Cortex of kidney (tissue), 1 donor: ENCODE measurements at places on chromosomes 1 and 21.

GRCh38 chr1:160328184-160328583, 14.9 kb downstream of the COPA start:
- DNase-seq, result no peak

DNA sequence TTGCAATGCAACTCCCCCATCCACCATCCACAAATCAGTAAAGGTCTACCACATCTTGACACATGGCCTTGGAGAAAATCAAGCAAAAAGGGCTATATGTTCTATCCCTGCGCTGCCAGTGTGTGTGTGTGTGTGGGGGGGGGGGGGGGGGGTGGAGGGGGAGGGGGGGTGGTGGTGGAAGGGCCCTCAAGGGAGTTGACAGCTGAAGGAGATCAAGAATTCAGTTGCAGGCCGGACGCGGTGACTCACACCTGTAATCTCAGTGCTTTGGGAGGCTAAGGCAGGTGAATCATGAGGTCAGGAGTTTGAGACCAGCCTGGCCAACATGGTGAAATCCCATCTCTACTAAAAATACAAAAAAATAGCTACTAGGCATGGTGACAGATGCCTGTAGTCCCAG, 37.6 kb upstream of the CLIC4 start:
- DNase-seq, result no peak

- DNase-seq, result no peak
Measured at GRCh38 chr1:111442457-111442856, 6.6 kb downstream of the WDR77 start.

DNA sequence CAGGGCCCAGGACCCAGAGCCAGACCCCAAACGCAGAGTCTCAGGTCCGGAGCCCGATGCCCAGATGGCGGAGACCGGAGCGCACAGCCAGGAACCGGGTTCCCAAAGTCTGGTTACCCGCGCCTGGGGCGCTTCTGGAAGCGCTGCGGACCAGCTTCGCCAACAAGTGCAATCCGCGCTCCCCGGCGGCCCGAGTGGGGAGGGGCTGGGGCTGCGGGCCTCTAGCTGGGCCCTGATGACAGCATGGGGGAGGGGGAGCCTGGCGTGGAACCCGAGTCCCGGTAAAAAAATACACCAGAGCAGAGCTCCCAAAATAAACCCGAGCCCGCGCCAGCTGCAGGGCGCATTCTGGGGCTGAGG, 494 bp downstream of the NT5C1A start:
- DNase-seq, result no peak

GRCh38 chr1:40954626-40955025, 24.9 kb upstream of the CTPS1 start:
- no peak for DNase-seq

GRCh38 chr1:206680279-206680678, 4.4 kb upstream of the MAPKAPK2 start:
- no peak for DNase-seq

DNA sequence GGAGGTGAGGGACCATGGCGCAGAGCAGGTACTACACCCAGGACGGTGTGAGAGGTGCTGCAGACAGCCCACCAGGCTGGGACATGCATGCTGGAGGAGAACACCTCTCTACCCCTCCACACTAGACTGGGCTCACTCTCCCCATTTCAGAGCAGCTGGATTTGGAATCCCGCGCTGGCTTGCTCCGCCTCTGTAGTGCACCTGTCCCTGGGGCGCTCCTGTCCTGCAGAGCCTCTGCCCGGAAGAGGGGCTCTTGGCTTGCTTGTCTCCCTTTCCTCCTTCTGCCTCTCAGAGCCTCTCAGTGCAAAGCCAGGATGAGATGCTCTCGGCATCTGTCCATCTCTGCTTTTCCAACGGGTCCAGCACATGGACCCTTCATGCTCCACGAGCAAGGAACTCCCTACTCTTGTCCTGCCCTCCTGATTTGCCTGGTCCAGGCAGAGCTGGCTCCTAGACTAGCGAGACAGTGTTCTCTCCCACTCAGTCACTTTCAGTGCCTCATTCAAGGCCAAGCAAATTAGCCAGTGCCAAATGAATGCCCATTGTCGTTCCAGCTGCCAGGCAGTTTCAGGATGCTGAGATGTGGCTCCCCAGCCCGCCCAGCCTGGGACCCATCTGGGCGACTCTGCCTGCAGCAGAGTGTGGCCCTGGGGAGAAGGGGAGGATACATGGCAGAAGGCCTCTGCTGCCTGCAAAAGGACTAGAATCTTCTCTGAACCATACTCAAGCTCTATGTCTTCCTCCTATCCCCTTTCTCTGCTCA, 33.7 kb downstream of the CDCA8 start:
- DNase-seq, result no peak

DNA sequence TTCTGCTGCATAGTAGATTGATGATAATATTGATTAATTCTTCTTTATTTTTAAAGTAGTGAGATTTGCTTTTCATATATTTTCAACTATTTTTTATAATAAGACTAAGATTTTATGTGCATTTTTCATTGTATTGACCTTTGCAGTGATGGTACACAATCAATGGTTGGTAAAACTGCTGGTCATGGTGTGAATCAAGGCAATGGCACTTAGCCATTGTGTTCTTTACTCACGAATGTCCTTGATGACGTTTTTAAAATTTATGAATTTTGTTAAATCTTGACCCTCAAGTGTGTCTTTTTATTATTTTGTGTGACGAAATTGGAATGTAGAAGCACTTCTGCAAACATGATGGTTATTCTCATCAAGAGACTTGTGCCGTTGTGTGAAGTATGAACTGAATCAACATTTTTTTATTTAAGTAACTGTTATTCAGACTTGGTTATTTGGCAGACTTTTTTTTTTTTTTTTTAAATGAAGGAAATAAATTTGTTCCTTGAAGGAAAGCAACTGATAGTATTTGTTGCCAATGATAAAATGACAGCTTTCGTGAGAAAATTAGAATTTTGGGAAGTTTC, 22.6 kb downstream of the CDC73 start:
- DNase-seq, result no peak

- DNase-seq, result no peak
Measured at GRCh38 chr1:116877141-116877818, 32.4 kb upstream of the PTGFRN start.

- DNase-seq, result no peak
Measured at GRCh38 chr1:85146972-85147359, 53.9 kb downstream of the SYDE2 start.

DNA sequence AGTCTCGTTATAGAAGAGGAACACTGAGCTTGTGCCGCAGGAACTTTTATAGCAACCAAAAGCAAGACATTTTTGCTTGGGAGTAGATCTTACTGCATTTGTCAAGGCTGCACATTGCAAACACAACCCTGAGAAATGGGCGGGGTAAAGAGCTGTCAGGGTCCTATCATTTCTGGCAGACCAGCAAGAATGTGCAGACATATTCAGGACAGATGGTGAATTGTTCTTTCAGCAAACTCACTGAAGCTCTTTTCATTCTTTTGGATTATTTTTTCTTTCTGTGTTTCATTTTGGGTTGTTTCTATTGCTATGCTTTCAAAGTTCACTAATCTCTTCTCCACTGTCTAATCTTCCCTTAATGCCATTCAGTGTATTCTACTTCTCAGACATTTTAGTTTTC, 5.1 kb upstream of the ACTN2 start:
- no peak for DNase-seq

- DNase-seq, result no peak
Measured at GRCh38 chr1:53766831-53767405, 28.0 kb upstream of the GLIS1 start.

DNA sequence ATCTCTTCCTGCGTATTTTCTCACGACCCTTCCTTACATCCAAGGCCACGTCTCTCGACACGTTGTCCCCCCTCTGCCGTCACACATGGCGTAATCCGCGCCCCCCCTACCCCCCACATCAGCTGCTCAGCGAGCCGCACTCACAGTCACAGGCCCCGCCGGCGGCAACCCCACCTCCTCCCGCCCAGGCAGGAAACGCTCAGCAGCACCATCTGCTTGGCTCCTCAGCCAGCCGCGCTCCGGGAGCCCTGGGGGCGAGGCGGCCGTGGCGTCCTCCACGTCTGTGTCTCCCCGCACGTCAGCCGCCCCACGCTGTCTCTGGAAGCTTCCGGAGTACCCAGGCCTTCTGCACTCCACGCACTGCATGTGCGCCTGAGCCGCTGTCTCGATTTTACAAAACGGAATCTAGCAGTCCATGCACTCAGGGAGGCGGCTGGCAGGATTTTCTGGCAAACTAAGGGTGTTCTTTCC, 64.6 kb downstream of the SIK1 start:
- no peak for DNase-seq

GRCh38 chr1:29123053-29123886, 433 bp downstream of the TMEM200B start:
- DNase-seq, result no peak

DNA sequence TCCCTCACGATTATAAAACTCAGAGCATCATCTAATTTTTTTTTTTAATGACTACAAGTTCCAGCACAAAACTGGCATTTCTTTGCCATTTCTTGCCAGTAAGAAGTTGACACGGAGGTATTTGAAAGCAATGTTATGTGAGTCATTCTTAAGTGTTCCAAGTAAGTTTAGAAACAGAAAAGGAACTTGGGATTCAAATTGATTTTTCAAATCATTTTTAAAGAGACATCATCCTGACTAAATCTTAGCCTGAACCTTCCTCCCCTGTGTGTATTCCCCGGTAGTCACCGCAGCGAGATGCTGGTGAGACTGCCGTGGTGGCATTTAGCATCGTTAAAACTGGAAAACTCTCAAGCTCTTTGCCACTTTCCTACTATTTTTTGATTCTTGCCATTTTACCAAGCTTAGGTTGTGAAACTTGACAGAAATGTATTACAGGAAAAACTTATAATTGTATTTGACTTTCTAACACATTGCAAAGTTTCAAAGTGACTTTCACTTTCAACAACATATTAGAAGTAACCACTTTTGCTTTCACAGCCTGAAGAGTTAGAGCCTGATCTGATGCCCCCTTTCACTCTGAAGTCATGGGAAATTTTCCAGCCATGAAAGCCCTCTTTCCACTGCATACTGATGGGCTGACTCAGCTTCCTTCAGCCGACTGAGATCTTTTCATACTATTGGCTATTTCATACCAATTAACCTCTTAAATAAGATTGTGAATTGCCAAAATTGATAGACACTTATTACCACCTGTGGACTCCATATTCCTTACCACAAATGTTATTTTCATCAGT, 61.4 kb downstream of the OLFML2B start:
- no peak for DNase-seq

DNA sequence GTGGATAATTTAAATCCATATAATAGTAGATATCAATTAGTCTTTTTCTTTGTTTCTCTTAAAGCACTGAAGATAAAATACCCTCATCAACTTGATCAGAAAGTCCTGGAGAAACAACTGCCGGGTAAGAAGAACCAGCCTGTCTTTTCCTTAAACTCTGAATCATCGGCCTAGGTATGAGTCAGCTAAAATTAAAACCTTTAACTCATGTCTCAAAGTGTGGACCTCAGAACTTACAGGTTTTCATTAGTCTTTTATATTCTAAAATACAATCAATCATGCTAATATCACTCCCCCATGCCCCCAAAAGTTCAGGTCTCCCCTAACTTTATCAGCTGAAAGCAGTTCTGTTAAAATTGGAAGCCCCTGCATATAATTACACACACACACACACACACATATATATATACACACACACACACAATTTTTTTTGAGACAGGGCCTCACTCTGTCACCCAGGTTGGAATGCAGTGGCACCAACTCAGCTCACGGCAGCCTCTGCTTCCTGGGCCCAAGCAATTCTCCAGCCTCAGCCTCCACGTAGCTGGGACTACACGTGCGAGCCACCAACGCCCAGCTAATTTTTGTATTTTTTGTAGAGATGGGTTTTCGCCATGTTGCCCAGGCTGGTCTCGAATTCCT, 61.3 kb downstream of the B3GALNT2 start:
- no peak for DNase-seq

DNA sequence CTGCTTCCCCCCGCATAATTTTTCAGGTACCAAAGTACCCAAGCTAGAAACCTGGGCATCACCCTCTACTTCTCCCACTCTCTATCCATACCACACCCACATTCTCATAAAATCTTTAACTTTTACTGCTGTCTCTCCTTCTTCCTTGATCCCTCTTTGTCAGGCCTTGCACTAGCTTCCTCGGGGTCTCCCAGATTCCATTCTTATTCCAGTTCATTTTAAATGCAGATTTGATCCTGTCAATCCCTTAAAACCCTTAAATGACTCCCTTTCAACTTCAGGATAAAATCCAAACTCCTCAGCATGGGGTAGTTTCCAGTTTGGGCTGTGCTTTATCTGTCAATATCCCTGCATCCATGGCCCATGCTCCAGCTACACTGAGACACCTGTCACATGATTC, 343.5 kb downstream of the PBX1 start:
- DNase-seq, result no peak

DNA sequence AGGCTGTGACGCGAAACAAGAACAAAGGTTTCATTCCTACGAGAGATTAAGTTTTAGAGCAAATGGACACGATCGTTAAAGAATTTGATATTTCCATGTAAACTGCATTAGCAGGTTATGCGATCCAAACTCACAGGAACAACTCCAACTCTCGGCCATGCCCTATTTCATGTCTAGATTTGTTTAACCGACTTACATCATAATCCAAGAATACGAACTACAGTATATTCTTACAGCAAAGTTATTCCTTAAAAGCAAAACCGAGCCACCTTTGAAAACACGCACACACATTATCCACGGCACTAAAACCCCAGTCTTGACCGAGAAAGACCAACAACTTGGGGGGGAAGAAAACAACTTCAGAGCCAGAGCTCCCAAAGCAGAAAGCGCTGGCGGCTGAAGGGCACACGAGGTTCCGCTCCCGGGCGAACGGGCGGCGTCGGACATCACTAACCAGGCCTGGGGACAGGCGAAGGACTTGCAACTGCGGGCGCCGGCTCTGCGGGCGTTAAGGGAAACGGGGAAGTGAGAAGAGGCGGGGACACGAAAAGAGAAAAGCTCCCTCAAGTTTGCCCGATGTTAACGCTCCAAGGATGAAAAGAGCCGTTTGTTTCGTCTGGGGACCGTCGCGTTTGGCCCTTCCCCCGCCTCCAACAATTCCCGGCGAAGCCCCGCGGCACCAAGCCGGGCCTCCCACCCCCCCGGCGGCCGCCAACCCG, 690 bp downstream of the B3GALNT2 start:
- no peak for DNase-seq

GRCh38 chr1:11150326-11150725, 38.8 kb upstream of the ANGPTL7 start:
- DNase-seq, result no peak

DNA sequence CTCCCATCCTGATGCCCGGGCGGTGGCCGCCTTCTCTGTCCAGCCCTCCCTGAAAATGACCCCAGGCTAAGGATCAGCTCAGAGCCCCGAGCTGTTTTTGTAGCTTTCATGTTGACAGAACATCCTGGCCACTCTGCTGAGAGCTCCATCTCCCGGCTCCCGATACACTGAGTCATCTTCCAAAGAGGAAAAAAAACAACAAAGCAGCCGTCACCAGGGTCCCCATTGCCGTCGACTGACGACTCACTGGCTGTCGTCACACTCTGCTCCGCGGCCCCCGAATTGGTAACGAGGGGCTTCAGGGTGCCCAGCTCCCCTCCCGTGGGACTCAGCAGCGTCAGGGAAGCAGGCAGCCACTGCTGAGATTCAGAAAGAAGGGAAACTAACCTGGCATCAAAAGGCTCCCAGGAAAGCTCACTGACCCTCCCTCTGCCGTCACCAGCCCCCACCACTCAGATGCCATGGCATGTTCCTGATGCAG, 67.2 kb downstream of the CD46 start:
- DNase-seq, result no peak

- DNase-seq, result peak; percentile 64
Measured at GRCh38 chr1:156282479-156283222, at the start of gene SMG5. SMG5 (minus strand) TSS chr1:156282825; CDS start chr1:156282680, 145 bp downstream.

GRCh38 chr1:206646504-206646903, 11.2 kb downstream of the DYRK3 start:
- DNase-seq, result no peak

- DNase-seq, result no peak
Measured at GRCh38 chr1:96683931-96684330, 37.7 kb upstream of the PTBP2 start.
